ENCODE measurements at places on chromosomes 5 and 9. TPM values are rescaled to one million over a fixed set of nuclear protein-coding genes. Genes with fewer than 3 reads are reported as not detected.

DNA sequence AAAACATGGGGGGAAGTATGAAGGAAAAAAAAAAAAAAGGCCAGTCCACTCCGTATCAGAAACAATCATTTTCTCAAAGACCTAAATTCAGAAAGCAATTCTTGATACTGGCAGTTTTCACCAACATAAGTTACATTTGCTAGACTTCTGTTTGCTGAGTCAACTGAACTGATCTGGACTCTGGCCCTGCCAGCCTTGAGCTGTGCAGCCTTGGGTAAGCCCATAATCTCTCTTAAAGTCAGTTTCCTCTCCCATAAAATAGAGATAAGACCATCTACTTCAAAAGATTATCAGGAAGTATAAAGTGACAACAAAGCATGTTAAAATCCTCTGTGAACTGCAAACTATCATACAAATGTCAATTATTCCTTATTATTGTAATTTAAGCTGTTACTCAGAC, 106.8 kb downstream of the MAPKAP1 start:
- H3K4me1 ChIP-seq = peaks cover 12% of the 10 kb centered on the region
- H3K36me3 ChIP-seq = peaks cover 8% of the 10 kb centered on the region
- no peak overlapping the region for H3K27ac ChIP-seq

- H3K4me1 ChIP-seq = no peaks in the 10 kb centered on the region
- H3K36me3 ChIP-seq = no peaks in the 10 kb centered on the region
Measured at GRCh38 chr5:149205625-149206523, 64.6 kb downstream of the ABLIM3 start.

- H3K4me3 ChIP-seq = no peak overlapping the region
- no peaks in the 10 kb centered on the region for H3K4me1 ChIP-seq
- H3K27me3 ChIP-seq = peaks cover 5% of the 10 kb centered on the region
- no peak for DNase-seq
Measured at GRCh38 chr5:61637566-61637965, 305.5 kb downstream of the ZSWIM6 start.

GRCh38 chr9:69070201-69070600, 34.6 kb downstream of the FXN start:
- H3K4me3 ChIP-seq = no peak overlapping the region
- peaks cover 5% of the 10 kb centered on the region for H3K36me3 ChIP-seq
- H3K27ac ChIP-seq = no peak overlapping the region
- H3K4me1 ChIP-seq = no peaks in the 10 kb centered on the region

DNA sequence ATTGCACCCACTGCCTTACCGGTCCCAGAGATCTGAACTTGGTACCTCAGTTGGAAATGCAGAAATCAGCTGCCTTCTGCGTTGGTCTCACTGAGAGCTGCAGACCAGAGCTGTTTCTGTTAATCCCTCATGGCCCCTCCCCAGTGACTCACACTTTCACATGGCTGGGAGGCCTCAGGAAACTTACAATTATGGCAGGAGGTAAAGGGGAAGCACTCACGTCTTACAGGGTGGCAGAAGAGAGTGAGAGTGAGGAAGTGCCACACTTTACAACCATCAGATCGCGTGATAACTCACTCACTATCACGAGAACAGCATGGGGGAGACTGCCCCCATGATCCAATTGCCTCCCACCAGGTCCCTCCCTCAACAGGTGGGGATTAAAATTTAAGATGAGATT, 648.5 kb downstream of the MTRR start:
- H3K4me1 ChIP-seq = no peaks in the 10 kb centered on the region
- no peaks in the 10 kb centered on the region for H3K36me3 ChIP-seq
- DNase-seq = no peak
- H3K27me3 ChIP-seq = no peaks in the 10 kb centered on the region
- no peak overlapping the region for H3K27ac ChIP-seq
- no peak overlapping the region for H3K4me3 ChIP-seq

GRCh38 chr9:129612123-129612522, 8.8 kb downstream of the C9orf50 start:
- peaks cover 28% of the 10 kb centered on the region for H3K4me1 ChIP-seq
- no peaks in the 10 kb centered on the region for H3K36me3 ChIP-seq
- no peak for DNase-seq
- H3K4me3 ChIP-seq = no peak overlapping the region
- peaks cover 5% of the 10 kb centered on the region for H3K27me3 ChIP-seq

DNA sequence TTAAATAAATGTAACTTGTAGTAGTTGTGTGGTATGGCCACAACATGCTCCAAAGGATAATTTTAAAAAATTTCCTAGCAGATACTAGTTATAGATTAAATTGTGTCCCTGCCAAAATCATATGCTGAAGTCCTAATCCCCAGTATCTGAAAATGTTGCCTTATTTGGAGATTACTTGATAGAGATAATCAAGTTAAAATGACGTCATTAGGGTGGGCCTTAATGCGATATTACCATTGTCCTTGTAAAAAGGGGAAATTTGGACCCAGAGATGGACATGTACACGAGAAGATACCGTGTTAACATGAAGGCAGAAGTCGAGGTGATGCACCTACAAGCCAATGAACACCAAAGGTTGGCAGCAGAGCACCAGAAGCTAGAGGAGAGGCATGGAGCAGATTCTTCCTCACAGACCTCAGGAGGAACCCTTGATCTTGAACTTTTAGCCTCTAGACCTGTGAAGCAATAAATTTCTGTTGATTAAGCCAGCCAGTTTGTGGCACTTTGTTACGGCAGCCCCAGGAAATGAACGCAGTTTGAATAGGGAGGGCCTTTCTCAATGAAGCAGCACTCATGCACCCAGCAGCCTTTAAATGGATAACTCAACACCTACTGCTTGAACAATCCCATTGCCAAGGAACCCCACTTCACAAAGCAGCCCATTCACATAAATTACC, 148.9 kb downstream of the ARHGAP26 start:
- no peak for DNase-seq
- no peak overlapping the region for H3K4me3 ChIP-seq
- peaks cover 21% of the 10 kb centered on the region for H3K4me1 ChIP-seq
- no peaks in the 10 kb centered on the region for H3K27me3 ChIP-seq

The TMEM161B gene
- total RNA-seq = 28.4 TPM

The TNFSF8 gene
- total RNA-seq = 207 TPM
